ENCODE measurements at places on chromosomes 6 and 20.

DNA sequence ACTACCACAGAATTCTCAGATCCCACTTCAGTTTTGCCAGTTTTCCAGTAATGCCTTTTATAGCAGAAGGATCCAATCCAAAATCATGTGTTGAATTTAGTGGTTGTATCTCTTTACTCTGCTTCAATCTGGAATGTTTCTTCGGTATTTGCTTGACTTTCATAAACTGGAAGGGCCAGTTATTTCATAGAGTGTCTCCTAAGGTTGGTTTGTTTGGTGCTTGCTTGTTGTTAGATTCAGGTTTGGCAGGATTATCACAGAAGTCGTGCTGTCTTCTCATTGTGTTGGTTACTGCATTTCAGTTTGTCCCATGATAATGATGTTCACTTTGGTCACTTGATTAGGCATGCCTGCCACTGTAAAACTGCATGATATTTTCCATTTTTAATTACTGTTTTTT is 45.7 kb downstream of the TMEM200A start:
- no peak for DNase-seq

DNA sequence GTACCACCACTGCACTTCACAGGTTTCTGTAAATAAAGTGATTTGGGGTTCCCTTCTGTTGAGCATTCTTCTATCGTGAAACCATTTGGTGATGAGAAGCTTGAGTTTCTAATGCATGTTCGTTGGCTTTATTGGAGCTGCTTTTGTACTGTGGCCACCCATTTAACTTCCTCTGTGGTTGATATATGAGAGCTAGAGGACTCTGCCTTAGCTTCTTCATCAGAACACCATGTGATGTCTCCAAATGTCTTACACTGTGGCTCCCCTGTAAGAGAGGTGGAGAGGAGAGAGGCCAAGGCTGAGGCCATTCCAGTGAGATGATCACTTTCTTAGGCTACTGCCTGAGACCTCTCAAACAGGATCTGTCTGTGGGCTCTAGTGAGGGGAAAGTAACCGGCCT is 114.5 kb downstream of the SLC16A10 start:
- no peak for DNase-seq

DNA sequence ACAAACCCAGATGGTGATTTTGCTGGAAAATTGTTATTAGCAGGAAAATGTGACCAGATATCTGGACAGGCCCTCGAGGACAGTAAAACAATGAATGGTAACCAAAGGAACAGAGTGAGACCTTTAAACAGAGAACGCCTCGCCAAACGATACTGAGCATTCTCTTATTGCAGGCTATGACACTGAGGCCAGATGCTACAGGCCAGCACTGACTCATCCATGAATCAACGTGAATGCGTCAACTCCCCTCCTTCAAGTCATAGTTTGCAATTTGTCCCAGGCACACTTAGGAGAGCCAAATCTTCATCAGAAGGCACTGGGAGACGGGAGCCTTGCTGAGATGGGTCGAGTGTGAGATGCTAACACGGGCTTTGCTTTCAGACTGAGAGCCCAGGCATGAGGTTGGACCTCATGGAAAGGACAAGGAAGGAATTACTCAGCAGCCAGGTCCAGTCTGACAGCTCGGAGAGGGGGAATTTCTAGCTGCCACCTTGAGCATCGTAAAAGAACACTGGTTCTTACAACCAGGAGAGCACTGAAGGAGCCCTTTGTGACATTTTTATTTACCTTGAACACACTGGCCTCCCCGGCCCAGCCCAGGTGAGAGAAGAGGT is 60.7 kb downstream of the BMP7 start:
- no peak for DNase-seq

DNA sequence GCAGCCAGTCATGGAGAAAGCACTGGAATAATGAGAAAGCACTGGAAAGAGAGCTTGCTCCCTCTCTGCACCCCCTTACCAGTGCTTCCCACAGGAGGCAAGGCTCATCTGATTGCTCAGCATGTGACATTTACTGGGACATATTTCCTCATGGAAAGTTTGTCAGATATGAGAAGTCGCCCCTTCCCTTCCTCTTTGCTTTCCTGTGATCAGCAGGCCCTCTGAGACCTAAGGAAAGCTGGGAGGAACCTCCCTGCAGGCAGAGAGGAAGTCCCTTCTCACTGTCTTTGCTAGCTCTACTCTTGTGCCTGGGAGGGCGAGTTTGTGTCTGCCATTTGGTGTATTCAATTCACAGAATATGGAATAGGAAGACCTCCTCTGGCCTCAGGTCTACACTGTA is 283.8 kb downstream of the ALDH8A1 start:
- DNase-seq, result no peak

DNA sequence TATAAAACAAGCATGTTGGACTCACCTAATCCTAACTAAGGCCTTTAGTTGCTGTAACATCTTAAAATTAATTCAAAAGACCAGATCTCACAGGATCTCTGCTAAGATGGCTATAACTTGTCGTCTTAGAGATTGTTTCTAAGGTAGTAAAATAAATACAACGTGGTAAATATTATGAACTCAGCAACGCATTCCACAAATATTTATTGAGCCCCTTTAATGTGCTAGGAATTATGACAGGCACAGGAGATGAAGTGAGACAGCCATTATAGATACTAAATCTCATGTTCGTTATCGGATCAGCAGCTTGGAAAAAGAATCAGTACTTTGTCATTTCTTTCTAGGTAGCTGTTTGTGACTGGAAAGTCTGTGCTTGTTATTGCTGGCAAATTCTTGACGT is 20.9 kb upstream of the MCM3 start:
- no peak for DNase-seq

DNA sequence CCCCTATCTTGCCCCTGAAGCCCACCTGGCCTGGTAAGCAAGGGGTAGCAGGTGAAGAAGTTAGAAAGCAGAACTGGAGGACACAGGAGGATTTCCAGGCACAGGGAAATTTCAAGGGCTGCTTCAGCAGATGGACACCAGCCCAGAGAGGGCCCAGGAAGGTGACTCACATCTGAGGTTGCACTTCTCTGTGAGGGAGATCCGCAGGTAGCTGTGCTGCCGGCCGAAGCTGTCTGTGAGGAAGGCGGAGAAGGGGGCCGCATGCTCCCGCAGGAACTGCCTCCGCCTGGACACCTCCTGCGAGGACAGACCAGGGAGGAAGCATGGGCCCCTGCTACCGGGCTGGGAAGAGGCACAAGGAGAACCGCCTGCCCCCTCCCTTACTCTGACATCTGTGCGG is 7.1 kb downstream of the MOCS1 start:
- DNase-seq, result no peak
